ENCODE measurements at places on chromosomes 2 and 18. TPM values are rescaled to one million over a fixed set of nuclear protein-coding genes. Genes with fewer than 3 reads are reported as not detected.

DNA sequence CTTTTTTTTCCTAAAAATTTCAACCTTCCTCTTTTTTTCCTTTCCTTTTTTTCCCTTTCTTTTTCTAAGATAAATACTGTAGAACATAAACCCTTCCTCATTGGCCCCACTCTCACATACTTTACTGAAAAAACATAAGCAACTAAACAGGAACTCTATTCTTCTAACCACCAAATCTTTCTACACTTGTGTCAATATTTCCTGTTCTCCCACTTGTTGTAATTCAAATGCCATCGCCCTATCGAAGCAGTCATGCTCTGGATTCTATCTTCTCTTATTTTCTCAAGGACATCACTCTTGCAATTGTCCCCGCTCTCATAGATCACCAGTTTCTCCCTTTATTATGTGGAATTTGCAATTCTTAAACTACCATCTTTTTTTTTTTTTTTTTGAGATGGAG is 20.2 kb upstream of the SSB start:
- H3K4me1 ChIP-seq: peaks cover 20% of the 10 kb centered on the region
- H3K27me3 ChIP-seq: no peaks in the 10 kb centered on the region
- no peak overlapping the region for H3K4me3 ChIP-seq

DNA sequence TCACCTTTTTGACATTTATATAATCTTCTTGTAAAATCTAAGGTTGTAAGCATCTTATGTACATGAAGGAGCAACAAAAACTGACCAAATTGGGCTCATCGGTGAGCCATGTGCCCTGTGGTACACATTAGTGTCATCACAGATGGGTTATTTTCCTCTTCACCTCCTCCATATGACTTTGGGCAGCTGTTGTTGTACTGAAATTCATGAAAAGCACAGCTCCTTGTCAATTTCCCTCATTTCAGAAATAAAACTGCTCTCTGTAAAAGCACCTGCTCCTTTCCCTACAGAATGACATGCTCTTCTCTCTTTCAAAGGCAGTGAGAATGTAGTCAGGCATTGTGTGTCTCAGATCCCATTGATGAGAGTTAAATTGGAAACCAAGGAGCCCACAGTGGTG is 42.0 kb downstream of the DTNA start:
- H3K4me1 ChIP-seq: peaks cover 3% of the 10 kb centered on the region
- no peak overlapping the region for H3K4me3 ChIP-seq
- H3K27ac ChIP-seq: no peak overlapping the region
- DNase-seq: no peak
- H3K27me3 ChIP-seq: no peaks in the 10 kb centered on the region
- H3K36me3 ChIP-seq: no peaks in the 10 kb centered on the region

Gene SCN9A
- 30.1 TPM for total RNA-seq

- H3K27ac ChIP-seq: no peak overlapping the region
- H3K27me3 ChIP-seq: peaks cover 71% of the 10 kb centered on the region
- peaks cover 5% of the 10 kb centered on the region for H3K4me1 ChIP-seq
- H3K4me3 ChIP-seq: no peak overlapping the region
- peak; percentile 80 for DNase-seq
Measured at GRCh38 chr2:218880859-218881594, 375 bp downstream of the WNT10A start.

GRCh38 chr2:74001121-74001520 is 16.4 kb downstream of the TET3 start:
- H3K4me1 ChIP-seq: peaks cover 57% of the 10 kb centered on the region
- H3K4me3 ChIP-seq: no peak overlapping the region
- peak; percentile 37 for DNase-seq

- H3K27ac ChIP-seq: no peak overlapping the region
- no peaks in the 10 kb centered on the region for H3K27me3 ChIP-seq
- peaks cover 69% of the 10 kb centered on the region for H3K4me1 ChIP-seq
- DNase-seq: no peak
Measured at GRCh38 chr2:43420389-43420801, 175.4 kb downstream of the THADA start.

GRCh38 chr2:168357797-168358472 is 98.1 kb upstream of the CERS6 start:
- H3K36me3 ChIP-seq: peaks cover 8% of the 10 kb centered on the region
- H3K4me1 ChIP-seq: no peaks in the 10 kb centered on the region
- no peak overlapping the region for H3K27ac ChIP-seq
- no peak overlapping the region for H3K4me3 ChIP-seq
- no peak for DNase-seq

DNA sequence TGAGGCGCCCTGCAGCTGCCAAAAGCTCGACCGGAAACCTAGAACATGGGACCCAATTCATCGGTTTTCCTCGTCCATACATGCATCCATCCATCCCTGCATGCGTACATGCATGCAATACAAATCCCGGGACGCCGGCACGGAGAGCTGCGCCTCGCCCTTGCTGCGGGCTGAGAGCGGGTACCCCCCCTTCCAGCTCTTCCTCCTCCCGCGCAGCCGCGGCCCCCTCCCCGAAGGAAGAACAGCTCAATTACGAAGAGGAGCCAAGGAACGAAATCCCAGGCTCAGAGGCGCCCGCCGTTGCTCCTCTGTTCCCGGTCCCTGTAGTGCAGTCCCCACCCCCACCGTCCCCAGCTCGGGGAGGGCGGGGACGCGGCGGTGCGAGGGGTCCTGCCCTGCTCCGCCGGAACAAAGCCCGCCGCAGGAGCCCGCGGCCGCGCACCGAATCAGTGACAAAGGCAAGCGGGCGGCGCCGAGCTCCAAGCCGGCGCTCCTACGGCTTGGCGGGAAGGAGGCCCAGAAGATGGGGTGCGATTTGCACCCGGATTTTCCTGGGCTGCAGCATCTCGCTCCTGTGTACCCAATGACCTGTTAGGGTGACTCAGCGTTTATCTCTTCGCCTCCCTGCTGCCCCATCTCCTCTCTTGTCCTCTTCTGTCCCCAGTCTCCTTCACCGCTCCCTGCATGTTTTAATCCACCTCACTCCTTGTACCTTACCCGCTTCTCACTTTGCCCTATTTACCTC is 8.9 kb upstream of the POU3F3 start:
- H3K4me3 ChIP-seq: peak overlapping the region; percentile 74
- H3K27ac ChIP-seq: peak overlapping the region; percentile 78
- no peak for DNase-seq
- no peaks in the 10 kb centered on the region for H3K36me3 ChIP-seq
- peaks cover 15% of the 10 kb centered on the region for H3K27me3 ChIP-seq
- H3K4me1 ChIP-seq: peaks cover 64% of the 10 kb centered on the region

- no peaks in the 10 kb centered on the region for H3K27me3 ChIP-seq
- peak; percentile 79 for DNase-seq
- H3K27ac ChIP-seq: peak overlapping the region; percentile 63
- no peak overlapping the region for H3K4me3 ChIP-seq
- peaks cover 31% of the 10 kb centered on the region for H3K36me3 ChIP-seq
- H3K4me1 ChIP-seq: peaks cover 20% of the 10 kb centered on the region
Measured at GRCh38 chr2:233440714-233441113, 86.4 kb downstream of the DGKD start.

- H3K36me3 ChIP-seq: no peaks in the 10 kb centered on the region
- H3K4me3 ChIP-seq: no peak overlapping the region
- H3K27me3 ChIP-seq: no peaks in the 10 kb centered on the region
- no peak overlapping the region for H3K27ac ChIP-seq
Measured at GRCh38 chr2:231622963-231623362, 30.3 kb downstream of the TEX44 start.

Gene STPG4
- total RNA-seq: 0.25 TPM

DNA sequence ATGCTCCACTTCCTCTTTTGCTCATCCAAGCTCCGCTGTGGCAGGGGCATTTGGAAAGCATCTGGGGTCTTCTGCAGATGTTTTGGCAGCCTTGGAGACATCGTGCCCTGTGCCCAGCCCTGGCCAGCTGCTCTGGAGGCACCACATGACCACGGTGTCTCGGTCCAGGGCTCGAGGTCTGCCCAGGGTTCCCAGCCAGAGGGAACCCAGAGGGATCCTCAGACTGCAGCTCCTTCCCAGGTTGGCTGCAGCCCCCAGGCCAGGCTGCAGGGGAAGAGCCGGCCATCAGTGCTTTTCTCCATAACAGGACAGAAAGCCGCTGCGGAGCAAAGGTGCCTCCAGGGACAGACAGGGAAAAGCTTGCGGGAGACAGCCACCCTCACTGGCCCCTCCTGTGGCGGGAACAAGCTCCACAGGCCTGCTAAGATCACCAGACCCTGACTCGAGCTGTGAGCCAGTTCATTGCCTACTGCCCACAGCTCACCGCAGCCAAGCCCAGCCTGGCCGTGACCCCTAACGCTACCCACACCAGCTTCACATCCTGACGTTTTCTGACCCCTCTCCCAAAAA is 74.7 kb downstream of the SMAD7 start:
- no peaks in the 10 kb centered on the region for H3K27me3 ChIP-seq
- DNase-seq: peak; percentile 85
- no peak overlapping the region for H3K4me3 ChIP-seq
- H3K36me3 ChIP-seq: no peaks in the 10 kb centered on the region

DNA sequence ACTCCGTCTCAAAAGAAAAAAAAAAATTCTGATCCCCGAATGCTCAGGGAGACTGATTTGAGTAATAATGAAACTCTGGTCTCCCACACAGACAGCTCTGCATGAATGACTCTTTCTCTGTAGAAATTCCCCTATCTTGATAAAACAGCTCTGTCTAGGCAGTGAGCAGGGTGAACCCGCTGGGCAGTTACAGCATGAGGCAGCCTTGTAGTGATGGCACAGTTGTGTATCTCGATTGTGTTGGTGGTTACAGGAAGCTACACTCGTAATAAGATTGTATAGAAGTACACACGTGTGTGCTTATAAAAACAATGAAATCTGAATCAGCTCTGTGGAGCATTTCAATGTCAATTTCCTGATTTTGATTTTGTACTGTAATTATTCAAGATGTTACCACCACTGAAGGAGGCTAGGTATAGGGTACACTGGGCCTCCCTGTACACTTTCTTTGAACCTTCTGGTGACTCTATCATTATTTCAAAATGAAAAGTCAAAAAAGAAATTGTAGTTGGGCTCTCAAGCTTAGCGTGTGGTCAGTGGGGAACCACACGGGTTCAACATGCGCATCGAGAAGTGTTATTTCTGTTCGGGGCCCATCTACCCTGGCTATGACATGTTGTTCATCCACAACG is 34.9 kb upstream of the ATP8B1 start:
- H3K27me3 ChIP-seq: no peaks in the 10 kb centered on the region
- no peak overlapping the region for H3K27ac ChIP-seq
- no peak for DNase-seq
- H3K4me3 ChIP-seq: no peak overlapping the region

DNA sequence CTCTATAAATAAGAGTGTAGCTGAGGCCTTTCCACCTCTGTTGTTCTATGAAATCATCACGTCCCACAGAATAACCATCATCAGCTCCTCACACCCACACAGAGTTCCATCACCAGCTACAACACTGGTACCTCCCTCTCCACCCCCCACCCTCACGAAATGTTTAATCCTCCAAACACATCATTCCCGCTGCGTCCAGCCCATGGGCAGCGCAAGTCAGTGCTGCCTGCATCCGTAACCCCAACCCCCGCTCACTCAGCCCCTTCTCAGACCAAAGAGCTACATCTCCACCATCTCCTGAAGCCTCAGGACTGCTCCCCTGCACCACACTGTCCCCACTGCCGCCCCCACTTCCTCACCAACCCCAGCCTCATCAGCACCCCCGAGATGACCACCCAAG is 19.4 kb downstream of the DNMT3A start:
- peaks cover 12% of the 10 kb centered on the region for H3K36me3 ChIP-seq
- no peak overlapping the region for H3K4me3 ChIP-seq
- H3K27ac ChIP-seq: no peak overlapping the region
- H3K4me1 ChIP-seq: peaks cover 15% of the 10 kb centered on the region
- DNase-seq: no peak

Gene HSPD1
- total RNA-seq: 149 TPM

Gene SCN3A
- total RNA-seq: not detected

DNA sequence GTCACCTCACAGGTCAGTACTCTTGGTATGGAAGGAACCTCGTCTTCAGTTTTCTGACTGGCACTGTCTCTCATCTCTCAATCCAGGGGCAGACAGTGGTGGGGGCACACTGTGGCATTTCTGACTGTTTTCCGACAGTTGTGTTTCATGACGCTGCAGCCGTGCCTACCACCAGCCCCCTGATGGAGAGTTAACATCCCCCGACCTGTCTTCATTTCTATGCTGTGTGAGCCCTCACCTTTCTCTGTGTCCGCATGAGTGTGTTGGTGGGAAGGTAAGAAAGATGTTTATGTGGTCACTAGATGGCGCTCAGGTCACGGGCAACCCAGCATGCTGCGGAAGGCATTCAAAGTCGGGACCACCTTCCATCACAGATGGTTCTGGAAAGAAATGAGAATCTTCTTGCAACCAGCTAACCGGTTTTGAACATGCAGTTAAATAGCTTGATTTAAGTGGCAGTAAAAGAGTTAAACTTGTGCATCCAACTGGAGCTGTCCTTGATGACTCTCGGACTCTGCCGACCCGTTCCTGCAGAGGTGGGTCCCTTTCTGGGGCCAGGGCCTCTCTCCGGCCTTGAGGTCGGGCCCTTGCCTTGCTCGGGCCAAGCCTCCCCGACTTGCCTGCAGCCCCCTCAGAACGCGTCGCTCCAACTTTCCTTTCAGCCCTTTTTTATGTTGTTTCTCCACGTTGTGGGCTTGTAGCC is 92.4 kb downstream of the DYSF start:
- DNase-seq: peak; percentile 38
- no peaks in the 10 kb centered on the region for H3K27me3 ChIP-seq
- H3K27ac ChIP-seq: no peak overlapping the region
- H3K4me3 ChIP-seq: no peak overlapping the region

Gene SH3BP4
- total RNA-seq: 51.9 TPM

Gene CTDSP1
- 97.8 TPM for total RNA-seq

GRCh38 chr2:74481431-74481830 is 1.4 kb downstream of the CCDC142 start:
- peak overlapping the region; percentile 95 for H3K4me3 ChIP-seq
- H3K4me1 ChIP-seq: peaks cover 28% of the 10 kb centered on the region
- H3K36me3 ChIP-seq: peaks cover 9% of the 10 kb centered on the region
- DNase-seq: no peak
- H3K27ac ChIP-seq: no peak overlapping the region
- no peaks in the 10 kb centered on the region for H3K27me3 ChIP-seq

Gene ZNF804A
- total RNA-seq: not detected

- H3K36me3 ChIP-seq: peaks cover 3% of the 10 kb centered on the region
- H3K27ac ChIP-seq: no peak overlapping the region
- H3K27me3 ChIP-seq: no peaks in the 10 kb centered on the region
- peaks cover 6% of the 10 kb centered on the region for H3K4me1 ChIP-seq
- no peak for DNase-seq
Measured at GRCh38 chr2:189751080-189751658, 11.4 kb downstream of the OSGEPL1 start.

GRCh38 chr2:163255086-163255485 is 416.5 kb upstream of the KCNH7 start:
- H3K27me3 ChIP-seq: no peaks in the 10 kb centered on the region
- no peaks in the 10 kb centered on the region for H3K36me3 ChIP-seq
- no peak overlapping the region for H3K4me3 ChIP-seq
- no peak overlapping the region for H3K27ac ChIP-seq
- H3K4me1 ChIP-seq: peaks cover 14% of the 10 kb centered on the region

- peak; percentile 84 for DNase-seq
- H3K4me1 ChIP-seq: peaks cover 14% of the 10 kb centered on the region
- H3K36me3 ChIP-seq: no peaks in the 10 kb centered on the region
- no peak overlapping the region for H3K27ac ChIP-seq
- peaks cover 62% of the 10 kb centered on the region for H3K27me3 ChIP-seq
Measured at GRCh38 chr18:65751155-65752085, 608 bp downstream of the CDH7 start.

Gene HES6
- total RNA-seq: 16.5 TPM

- no peak overlapping the region for H3K27ac ChIP-seq
- no peaks in the 10 kb centered on the region for H3K36me3 ChIP-seq
- no peaks in the 10 kb centered on the region for H3K27me3 ChIP-seq
- no peak overlapping the region for H3K4me3 ChIP-seq
- no peaks in the 10 kb centered on the region for H3K4me1 ChIP-seq
Measured at GRCh38 chr2:96798733-96799622, 17.1 kb upstream of the CNNM3 start.

GRCh38 chr2:40041422-40042382 is 262.6 kb upstream of the THUMPD2 start:
- H3K27me3 ChIP-seq: peaks cover 30% of the 10 kb centered on the region
- H3K27ac ChIP-seq: no peak overlapping the region
- H3K4me1 ChIP-seq: no peaks in the 10 kb centered on the region
- DNase-seq: no peak

Measured in chondrocyte (in vitro differentiated cells).